SJCRH30 (cell line): ENCODE measurements at places on chromosomes 3 and 15. TPM values are rescaled to one million over a fixed set of nuclear protein-coding genes. Genes with fewer than 3 reads are reported as not detected.

DNA sequence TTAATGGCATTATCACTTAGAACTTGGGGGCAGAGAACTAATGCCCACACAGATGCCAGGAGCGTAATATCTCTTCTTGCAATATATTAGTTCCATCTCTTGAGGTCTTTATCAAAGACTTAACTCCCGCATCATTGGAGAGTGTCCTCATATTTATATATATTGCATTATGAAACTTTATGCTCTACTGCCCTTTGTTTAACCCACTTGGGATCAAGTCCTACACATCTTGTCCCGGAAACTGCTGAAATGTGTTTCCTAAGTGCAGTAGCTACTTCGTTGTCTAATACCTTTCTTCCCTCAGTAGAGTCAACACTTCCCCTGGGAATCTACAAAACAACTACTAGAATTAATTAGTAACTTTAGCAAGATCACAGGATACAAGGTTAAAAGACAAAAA lies 1029.2 kb downstream of the OTOL1 start:
- peaks cover 8% of the 10 kb centered on the region for H3K4me1 ChIP-seq
- H3K27me3 ChIP-seq: no peaks in the 10 kb centered on the region
- H3K27ac ChIP-seq: no peak overlapping the region
- H3K4me3 ChIP-seq: no peak overlapping the region
- no peaks in the 10 kb centered on the region for H3K36me3 ChIP-seq

GRCh38 chr3:49500732-49501609 lies 30.9 kb downstream of the DAG1 start:
- peaks cover 12% of the 10 kb centered on the region for H3K4me1 ChIP-seq
- H3K27me3 ChIP-seq: no peaks in the 10 kb centered on the region
- H3K36me3 ChIP-seq: no peaks in the 10 kb centered on the region
- H3K4me3 ChIP-seq: peak overlapping the region; percentile 5
- peak overlapping the region; percentile 93 for H3K27ac ChIP-seq

DNA sequence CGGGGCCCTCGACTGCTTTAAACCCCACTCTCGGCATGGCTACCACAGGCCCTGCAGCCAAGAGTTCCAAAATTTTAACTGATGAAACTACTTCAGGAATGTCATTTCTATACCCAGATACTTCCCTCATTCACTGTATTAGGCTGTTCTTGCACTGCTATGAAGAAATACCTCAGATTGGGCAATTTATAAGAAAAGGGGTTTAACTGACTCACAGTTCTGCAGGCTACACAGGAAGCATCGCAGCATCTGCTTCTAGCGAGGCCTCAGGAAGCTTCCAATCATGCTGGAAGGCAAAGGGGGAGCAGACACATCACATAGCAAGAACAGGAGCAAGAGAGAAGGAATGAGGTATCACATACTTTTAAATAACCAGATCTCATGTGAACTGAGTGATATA lies 21.6 kb upstream of the ALCAM start:
- no peaks in the 10 kb centered on the region for H3K4me1 ChIP-seq
- H3K27ac ChIP-seq: no peak overlapping the region
- H3K27me3 ChIP-seq: no peaks in the 10 kb centered on the region
- no peaks in the 10 kb centered on the region for H3K36me3 ChIP-seq
- no peak for DNase-seq
- no peak overlapping the region for H3K4me3 ChIP-seq

GRCh38 chr15:31887246-31887645 lies 143.1 kb upstream of the CHRNA7 start:
- H3K27me3 ChIP-seq: no peaks in the 10 kb centered on the region
- DNase-seq: no peak
- H3K4me1 ChIP-seq: no peaks in the 10 kb centered on the region
- H3K36me3 ChIP-seq: no peaks in the 10 kb centered on the region

- peak; percentile 79 for DNase-seq
- H3K4me3 ChIP-seq: no peak overlapping the region
- H3K4me1 ChIP-seq: peaks cover 3% of the 10 kb centered on the region; the same call in 1 of the 2 replicates
Measured at GRCh38 chr15:100338971-100339444, 2.8 kb downstream of the ADAMTS17 start.

DNA sequence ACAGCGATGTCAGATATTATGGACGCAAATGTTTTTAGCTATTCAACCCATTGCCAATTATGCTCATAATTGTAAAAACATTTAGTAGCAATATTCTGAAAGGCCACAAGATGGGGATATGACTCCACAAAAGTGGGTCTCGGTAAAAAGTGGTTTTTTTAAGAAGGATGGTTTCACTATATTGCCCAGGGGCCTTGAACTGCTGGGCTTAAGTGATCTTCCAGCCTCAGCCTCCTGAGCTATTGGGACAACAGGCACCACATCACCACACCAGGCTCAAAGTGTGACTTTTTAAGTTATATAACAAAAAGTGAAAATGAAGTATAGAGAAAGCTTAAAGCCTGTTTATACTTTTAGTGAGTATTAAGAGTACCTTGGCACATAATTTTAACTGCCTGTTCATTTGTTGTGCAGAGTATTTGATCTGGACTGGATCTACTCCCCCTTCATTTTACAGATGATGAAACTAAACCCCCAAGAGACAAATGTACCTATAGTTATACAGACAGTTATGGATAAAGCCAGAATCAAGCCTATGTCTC lies 9.4 kb downstream of the NAA50 start:
- no peak overlapping the region for H3K27ac ChIP-seq
- 0 out of 2 replicates have a peak, but pooled peaks cover 4% of the 10 kb centered on the region for H3K4me1 ChIP-seq
- H3K36me3 ChIP-seq: peaks cover 3% of the 10 kb centered on the region; the same call in 1 of the 2 replicates
- DNase-seq: peak; percentile 22
- H3K4me3 ChIP-seq: no peak overlapping the region

The AQP9 gene
- total RNA-seq: 0.53 and 0.67 TPM in 2 replicates
